Glomerular endothelial cell (primary cell): ENCODE measurements at places on chromosomes 5 and 9. TPM values are rescaled to one million over a fixed set of nuclear protein-coding genes. Genes with fewer than 3 reads are reported as not detected.

The PCDHA4 gene
- total RNA-seq: 0.29 TPM in 1 of 2 replicates, not detected in the other

The N4BP3 gene
- total RNA-seq: 42.8 and 103 TPM in 2 replicates

The SLC34A3 gene
- total RNA-seq: not detected in 2 replicates

The OTP gene
- total RNA-seq: not detected in 2 replicates

The EMB gene
- 2.0 and 4.7 TPM in 2 replicates for total RNA-seq

The SYNPO gene
- total RNA-seq: 56.7 and 123 TPM in 2 replicates

The PRKAA1 gene
- total RNA-seq: 79.3 and 90.7 TPM in 2 replicates

The DCTN4 gene
- total RNA-seq: 40.2 and 47.1 TPM in 2 replicates

The PCDHGB1 gene
- total RNA-seq: 0.82 and 2.3 TPM in 2 replicates
